ENCODE measurements at places on chromosomes 7 and 10.

DNA sequence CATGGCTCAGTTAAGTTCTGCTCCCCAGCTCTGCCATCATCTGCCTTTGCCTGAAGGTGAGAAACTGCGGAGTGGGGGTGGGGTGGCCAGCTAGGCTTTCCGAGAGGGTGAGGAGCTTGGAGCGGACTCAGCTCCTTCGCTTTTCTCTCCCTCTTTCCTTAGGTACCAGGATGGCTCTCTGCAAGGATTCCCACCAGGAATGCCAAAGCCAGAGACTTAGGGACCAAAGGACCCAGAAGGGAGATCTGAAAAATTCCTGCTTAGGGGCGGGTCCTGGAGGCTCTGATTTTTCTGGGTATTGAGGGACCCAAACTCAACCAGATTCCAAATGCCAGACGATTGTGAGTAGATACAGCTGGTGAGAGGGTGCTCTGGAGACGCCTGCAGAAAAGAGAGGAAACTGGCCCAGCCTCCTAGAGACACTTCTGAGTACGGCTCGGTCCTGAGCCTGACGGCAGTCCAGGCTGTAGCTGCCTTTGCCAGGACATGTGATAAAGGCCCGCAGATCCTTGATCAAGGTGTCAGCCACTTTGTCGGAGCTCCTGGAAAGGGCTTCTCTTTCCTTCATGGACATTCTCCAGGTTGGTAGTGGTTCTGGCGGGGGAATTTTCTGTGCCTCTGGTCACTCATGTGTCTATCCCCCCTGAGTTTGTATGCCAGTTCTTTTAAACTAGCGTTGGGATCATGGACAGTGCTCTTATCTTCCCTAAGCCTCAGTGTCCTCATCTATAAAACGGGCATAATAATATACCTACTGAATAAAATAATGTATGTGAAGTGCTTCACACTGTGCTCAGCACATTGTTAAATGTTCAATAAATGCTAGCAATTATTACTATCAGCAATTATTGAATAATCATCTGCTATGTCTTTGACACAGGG, 42.5 kb upstream of the BTRC start:
- no peak for DNase-seq

GRCh38 chr7:115678086-115678982, 352.2 kb downstream of the TFEC start:
- no peak for DNase-seq

DNA sequence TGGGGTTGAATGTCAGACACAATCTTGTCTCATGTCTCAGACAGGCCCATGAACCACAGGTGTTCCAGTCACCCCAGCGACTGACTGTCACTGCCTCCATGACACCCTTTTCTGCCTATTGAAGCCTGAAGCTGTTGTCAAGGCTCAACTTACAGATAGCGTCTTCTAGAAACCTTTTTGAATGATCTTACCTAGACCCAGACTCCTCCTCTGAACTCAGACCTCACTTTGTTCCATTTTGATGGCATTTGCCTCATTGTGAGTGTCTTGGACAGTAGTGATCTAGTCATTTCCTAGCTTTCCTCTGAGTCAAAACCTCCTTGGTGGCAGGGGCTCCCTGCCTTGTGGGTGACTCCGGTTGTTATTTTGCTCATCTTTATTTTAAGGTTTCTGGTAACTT, 98.3 kb upstream of the AGK start:
- peak; percentile 86 for DNase-seq

DNA sequence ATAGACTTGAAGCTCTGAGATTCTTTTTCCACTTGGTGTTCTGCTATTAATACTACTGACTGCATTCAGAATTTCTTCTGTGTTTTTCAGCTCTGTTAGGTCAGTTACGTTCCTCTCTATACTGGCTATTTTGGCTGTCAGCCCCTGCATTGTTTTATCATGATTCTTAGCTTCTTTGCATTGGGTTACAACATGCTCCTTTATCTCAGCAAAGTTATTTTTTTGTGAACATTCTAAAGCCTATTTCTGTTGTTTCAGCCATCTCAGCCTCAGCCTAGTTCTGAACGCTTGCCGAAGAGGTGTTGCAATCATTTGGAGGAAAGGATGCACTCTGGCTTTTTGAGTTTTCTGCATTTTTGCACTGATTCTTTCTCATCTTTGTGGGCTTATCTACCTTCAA, 201.5 kb upstream of the GNAI1 start:
- DNase-seq = no peak

GRCh38 chr10:95820363-95820762, 64.4 kb downstream of the ENTPD1 start:
- DNase-seq = no peak

- DNase-seq = no peak
These were observed 123.6 kb downstream of the TCF7L2 start for GRCh38 chr10:113073549-113074189.
